Activated CD4-positive, CD25-positive, alpha-beta regulatory T cell treated with anti-CD3 and anti-CD28 coated beads, Interleukin-2, amount 50 U/mL, for 24 hours (primary cell): ENCODE measurements at places on chromosomes 6 and 20.

- ATAC-seq = no peak
Observed at GRCh38 chr20:23449421-23449820, 3.3 kb downstream of the CST11 start.

DNA sequence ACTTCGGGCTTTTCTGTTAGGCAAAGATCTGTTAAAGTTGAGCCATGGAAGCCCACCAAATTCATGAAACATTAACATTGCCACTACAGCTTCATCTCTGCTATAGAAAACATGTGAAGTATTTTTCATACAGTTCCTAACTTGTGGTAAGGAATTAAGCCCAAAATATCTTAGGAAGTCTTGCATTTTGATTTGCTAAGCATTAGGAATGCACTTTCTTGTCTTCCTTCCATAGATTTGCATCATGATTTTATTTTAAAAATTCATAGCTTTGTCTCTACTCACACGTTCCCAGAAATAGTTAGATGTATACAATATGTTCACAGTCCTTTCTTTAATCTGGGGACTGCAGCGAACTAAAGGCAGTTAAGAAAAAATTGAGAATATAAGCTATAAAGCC, 325.6 kb downstream of the CENPW start:
- ATAC-seq = no peak

DNA sequence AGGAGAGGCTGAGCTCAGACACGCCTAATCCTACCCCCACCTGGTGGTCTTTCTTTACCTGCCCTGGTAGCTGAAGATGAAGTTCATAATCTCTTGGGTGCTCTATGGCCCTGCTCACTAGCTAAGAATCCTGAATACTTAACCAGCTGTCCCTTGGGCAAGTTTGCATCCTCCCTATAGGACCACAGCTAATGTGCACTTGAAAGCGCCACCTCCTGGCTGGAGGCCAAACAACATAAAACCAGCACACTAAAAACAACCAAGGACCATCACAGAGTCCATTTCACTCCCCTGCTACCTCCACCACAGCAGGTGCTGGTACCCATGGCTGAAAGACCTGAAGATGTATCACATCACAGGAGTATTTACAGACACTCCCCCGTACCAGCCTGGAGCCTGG, 155.5 kb upstream of the SLC24A3 start:
- no peak for ATAC-seq

GRCh38 chr20:51800060-51800871, 2.1 kb downstream of the SALL4 start:
- no peak for ATAC-seq

DNA sequence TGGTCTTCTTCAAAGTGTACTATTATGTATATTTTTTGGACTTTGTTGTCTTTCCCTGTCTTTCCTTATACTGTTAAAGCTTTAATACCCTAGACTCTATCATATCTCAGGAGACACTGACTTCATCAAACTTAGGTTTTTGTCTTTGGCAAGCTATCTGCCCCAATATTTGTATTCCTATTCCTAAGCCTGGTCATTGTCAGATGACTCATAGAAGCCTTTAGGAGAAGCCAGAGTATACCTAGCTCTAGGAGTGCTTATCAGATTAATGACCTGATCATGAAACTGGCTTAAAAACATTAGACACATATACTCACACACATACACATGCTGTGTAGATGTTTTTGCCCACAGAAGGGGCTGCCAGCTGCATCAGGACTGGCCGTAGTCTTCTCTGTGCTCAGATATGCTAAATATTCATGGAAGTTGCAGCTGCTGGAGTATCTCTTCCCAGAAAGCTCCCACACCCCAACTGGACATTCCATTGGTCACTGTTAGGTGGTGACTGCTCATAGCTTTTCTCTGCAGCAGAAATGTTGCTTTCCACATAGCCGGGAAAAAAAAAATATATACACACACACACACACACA, 102.0 kb downstream of the ANKS1A start:
- no peak for ATAC-seq

- no peak for ATAC-seq
Observed at GRCh38 chr6:40947876-40948526, 91.0 kb downstream of the UNC5CL start.

- ATAC-seq = no peak
Observed at GRCh38 chr20:48169650-48170225, 384.5 kb upstream of the SULF2 start.
